Stimulated activated CD4-positive, alpha-beta T cell treated with anti-CD3 and anti-CD28 coated beads, Interleukin-2, amount 100 ng/mL, for 48 hours (primary cell): ENCODE measurements at places on chromosomes 7 and 10.

DNA sequence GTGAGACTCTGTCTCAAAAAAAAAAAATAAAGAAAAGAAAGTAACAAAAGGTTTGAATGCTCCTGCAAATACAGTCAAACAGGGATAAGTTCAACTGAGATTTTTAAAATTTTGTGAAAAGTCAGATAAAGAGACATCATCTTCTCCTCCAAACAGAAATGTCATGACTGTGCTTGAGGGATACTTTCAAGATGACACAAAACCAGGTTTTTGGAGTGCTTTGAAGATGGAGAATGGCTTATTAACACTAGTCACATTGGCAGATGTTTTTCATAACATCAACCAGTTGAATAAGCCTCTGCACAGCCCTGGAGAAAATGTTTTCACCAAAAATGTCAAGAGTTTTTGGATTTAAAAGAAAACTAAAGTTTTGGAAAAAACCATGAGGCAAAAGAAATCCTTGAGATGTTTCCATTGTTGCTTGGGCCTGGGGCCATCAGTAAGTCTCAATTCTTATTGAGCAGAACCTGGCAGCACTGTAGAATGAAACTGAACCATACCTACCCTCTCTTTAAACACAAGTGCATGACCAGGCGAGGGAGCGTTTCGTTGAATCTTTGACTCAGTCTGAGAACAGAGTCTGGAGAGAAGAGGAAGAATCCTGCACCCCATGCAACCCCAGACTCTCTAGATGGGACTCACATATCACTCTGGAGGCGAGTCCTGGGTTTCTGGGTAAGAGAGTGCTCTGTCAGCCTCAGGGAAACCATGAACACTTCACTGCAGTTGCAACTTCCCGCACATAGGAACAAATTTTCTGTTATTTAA is 37.4 kb upstream of the PRKCQ start:
- no peak for DNase-seq

DNA sequence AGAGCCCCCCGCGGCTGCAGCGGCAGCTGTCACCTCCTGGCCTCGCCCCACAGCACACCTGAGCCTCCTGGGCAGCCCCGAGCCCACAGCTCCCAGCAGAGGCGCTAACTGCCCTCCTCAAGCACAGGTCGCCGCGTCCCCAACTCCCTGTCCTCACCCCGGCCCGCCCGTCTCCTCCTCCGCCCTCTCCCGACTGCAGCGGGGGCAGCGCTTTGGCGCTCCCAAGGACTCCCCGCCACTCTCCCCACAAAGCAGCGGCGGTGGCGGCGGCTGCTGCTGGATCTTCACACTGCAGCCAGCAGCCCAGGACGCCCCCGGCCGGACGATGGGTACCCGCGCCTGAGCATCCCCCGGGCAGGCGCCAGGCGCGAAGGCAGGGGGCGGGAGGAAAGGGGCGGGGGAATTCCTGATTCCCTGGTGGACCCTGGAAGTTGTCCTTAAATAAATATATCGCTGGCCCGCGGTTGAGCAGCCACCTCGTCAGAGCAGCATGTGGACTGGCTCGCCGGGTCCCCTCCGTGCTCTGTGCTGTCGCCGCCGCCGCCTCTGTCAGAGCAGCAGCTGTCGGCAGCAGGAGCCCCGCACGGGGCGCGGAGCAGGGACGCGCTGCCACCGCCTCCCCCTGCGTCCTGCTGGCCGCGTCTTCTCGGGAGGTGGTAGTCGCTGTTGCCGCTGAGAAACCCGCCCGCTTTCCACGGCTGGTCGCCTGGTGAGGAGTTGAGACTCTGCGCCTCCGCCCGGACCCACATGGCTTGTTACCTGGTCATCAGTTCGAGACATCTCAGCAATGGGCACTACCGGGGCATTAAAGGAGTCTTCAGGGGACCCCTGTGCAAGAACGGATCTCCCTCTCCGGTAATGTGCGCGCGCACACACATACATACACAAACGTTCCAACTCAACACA is at the start of gene ZNF804B:
Gene ZNF804B (plus strand): TSS at position 471 of the 906 bp plus-strand sequence. CDS start 277 bp downstream, at position 748.
- DNase-seq, result no peak

DNA sequence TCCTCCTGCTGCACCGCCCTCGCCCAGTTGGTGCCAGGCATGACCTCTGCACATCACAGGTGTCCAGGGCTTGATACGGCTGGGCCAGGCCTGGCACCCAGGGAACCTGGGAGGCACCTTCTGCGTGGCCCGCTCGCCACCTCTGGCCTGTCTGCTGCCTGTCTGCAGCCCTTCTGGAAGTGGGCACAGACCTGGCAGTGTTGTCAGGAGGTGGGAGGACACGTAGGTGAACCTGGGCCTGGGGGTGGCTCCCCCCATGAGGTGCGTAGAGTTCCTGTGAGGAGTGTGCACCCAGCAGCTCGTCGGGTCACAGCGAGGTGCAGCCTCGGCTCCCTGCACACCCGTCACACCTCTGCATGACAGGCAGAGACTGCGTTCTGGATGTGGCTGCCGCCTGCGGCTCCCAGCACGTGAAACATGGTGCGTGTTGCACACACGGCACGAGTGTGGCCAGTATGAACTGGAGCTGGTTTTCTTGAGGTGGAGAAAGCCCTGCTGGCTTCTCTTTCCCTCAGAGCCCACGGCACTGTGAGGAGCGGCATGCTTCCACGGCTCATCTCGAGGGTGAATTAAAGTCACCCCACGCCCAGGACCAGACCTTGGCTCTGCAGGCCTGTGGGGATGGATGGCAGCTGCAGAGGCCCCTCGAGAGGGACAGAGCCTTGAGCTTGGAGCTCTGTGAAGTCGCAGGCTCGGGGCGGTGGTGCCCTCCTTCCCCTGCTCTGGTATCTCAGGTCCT is 24.8 kb downstream of the INPP5A start:
- DNase-seq, result no peak

DNA sequence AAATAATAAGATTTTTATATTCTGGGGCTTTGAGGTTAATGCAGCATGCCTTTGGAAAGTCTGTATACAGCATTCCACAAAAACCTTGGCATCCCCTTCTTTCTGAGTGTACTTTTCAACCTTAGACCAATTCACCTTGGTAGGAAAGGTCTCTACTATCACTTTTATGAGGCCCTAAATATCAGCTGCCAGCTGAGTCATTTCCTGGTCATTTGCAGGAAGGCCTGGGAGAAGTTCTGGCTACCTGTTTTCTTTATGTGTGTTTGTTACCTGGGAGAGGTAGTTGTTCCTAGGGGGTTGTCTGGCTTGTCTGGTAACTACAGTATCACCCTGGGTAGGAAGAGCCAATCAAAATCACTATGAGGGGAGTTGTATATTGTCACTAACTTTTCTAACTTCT is 4.1 kb downstream of the SPAM1 start:
- DNase-seq, result no peak

DNA sequence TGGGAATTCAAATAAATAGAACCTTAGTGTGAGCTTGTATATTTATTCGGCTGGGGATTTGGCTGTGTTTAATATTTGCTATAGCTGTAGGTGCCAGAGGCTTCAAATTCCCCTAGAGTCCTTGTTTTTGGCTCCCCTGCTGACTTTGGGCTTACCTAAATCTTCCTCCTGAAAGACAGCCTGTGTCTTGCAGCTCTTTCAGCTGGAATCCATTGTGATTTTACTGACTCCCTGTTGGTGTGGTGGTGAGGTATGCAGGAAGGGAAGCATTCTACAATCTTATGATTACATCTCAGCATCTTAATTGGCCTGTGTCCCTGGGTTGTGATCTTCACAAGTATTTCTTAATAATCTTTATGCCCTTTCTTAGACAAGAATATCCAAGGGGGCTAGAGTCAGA is 25.9 kb downstream of the FOXI2 start:
- DNase-seq, result no peak

- no peak for DNase-seq
Measured at GRCh38 chr7:39757604-39758003, 134.2 kb downstream of the RALA start.
